Natural killer cell (primary cell): ENCODE measurements at places on chromosomes 4 and X. TPM values are rescaled to one million over a fixed set of nuclear protein-coding genes. Genes with fewer than 3 reads are reported as not detected.

DNA sequence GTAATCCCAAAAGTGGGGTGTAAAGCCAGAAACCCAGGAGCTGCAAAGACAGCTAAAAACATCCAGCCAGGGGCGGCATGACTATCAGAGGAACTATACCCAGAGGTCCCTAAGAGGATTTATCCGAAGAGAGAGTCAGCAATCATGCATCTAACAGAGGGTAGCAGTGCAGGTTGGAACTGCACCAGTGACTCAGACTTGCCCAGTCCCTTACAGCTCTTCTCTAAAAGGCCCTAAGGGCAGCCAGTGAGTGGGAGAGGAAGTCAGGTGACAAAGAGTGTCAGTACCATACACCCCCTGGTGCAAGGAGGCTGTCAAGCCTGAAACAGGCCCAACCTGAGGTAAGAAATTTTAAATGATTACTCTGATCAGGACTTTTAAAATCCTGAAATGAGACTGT lies 88.1 kb downstream of the CAMK2D start:
- peak; percentile 32 for DNase-seq

Gene SMIM10L2A
- total RNA-seq: 0.08 TPM

Gene GIMD1
- not detected for total RNA-seq

- no peak for DNase-seq
Observed at GRCh38 chr4:55183926-55184599, 58.7 kb upstream of the KDR start.

DNA sequence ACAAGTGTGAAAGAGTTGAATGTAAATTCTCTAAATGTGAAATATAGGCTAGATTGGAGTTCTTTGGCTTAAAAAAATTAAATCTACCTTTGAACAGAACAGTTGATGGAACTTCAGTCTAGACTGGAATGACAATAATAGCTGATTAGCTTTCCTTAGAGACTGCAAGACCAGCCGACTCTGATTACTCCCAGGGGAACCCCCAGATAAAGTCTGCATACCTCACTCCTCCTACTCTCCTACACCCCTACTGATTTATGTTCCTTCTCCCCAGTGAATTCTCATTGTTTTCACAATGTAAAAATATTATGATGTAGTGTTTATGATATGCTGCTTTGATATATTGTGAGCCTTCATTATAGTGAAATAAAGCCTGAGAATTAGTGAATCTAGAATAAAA lies 241.3 kb downstream of the CFAP299 start:
- no peak for DNase-seq

- DNase-seq: no peak
Observed at GRCh38 chrX:46036508-46036907, 508.7 kb downstream of the ZNF674 start.

DNA sequence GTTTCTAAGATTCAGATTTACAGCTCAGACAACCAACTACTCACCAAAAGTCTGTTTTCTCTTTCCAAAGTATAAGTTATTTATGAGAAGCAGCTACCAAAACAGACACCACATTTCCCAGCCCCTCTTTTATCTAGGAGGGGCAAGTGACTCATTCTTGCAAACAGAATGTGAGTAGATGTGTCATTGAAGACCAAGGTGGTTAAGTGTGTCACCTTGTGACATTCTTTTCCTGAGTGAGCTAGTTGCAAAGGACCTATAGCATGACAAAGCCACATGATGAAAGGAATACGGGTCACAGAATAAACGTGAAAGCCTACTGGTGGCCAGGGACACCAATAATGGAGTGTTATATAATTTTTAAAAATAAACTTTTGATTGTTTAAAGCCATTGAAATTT lies 50.0 kb downstream of the SLC7A11 start:
- no peak for DNase-seq

Gene RHOH
- 233 TPM for total RNA-seq

DNA sequence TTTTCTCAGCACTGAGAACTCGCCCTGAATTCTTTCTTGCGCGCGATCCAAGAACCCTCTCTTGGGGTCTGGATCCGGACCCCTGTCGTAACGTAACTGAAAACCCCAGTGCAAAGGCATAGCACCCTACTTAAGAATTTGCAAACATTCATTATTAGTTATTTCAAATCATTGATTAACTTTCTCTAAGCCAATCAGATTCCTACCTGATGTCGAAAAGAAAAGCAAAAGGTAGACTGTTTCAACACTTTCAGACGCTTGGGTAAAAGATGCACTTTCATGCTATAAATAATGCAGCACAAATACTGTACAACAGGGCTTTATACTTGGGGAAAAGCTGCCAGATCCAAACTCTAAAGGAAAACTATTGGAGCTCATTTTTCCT lies 817 bp upstream of the WDR19 start:
- DNase-seq: no peak

Gene PNMA3
- 3.1 TPM for total RNA-seq

Gene S100G
- not detected for total RNA-seq

- DNase-seq: no peak
Observed at GRCh38 chrX:131854581-131854980, 168.5 kb upstream of the STK26 start.

DNA sequence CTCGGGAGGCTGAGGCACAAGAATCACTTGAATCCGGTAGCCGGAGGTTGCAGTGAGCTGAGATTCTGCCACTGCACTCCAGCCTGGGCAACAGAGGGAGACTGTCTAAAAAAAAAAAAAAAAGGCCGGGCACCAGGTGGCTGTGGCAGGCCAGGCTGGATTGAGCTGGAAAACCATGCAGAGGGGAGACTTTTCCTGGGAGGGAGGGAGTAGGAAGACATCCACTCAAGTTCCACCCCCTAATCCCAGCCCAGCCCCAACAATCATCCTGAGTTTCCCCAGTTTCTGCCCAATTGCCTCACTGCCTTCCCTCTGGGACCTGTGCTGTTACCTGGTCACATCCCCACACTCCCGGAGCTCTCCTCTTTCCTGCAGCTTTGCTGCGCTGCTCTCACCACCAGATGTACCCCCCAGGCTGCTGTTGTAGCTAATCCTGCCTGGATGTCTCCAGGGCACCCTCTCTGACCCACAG lies 9.0 kb upstream of the TSPYL2 start:
- DNase-seq: no peak

Gene CCDC120
- total RNA-seq: 14.2 TPM

DNA sequence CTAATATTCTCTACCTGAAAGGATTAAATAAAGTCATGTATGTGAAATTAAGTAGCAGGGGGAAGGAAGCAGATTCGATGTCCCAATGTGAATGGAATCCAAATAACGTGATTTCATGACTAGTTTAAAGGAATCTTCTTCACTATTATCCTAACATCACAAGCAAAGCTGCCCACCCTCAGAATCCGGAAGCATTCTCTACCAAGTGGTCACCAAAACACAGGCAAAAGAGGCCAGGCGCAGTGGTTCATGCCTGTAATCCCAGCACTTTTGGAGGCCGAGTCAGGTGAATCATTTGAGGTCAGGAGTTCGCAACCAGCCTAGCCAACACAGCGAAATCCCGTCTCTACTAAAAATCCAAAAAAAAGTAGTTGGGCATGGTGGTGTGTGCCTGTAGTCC lies 212.9 kb downstream of the LDB2 start:
- DNase-seq: no peak

DNA sequence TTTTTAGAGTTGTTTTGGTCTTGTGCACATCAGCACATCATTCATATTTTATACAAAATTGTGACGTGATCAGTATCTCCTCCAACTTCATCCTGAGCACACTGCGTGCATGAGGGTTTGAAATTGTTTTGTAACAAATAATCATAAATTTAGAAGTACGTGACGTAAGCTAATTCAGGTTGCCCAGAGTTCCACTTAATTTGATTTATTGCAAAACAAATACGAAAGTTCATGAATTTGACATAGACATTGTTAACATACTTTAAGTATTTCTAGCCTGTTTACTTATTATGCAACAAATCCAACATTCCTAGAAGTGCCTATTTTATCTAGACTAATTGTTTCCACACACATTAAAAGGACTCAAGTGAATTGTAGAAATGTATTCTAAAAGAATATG lies 48.3 kb downstream of the MAP7D3 start:
- no peak for DNase-seq

DNA sequence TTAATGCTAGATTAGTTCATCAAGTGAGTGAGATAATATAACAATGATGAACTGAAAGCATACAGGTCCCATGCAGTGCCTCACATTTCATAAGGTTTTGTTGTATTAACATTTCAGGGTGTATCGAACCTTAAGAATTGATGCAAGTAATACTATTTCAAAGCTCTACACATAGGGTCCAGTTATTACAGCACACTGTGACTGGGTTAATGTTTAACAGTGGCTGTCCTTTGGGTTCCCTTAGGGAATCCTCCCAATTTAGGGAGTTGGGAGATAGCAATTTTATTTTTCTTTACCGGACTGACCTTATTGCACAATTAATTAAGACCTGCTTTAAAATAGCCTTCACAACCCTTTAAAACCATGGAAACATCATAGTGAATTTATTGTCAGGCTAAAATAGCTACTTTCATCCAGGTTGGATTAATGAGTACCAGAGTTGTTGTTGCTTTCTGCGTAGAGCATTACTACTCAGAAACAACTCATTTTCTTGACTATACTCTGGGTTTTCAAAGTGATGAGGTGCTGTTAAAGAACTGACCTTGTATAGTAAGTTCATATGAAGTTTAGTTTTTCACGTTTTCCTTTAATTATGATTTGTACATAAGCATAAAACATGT lies 134.4 kb downstream of the AKAP4 start:
- DNase-seq: no peak

DNA sequence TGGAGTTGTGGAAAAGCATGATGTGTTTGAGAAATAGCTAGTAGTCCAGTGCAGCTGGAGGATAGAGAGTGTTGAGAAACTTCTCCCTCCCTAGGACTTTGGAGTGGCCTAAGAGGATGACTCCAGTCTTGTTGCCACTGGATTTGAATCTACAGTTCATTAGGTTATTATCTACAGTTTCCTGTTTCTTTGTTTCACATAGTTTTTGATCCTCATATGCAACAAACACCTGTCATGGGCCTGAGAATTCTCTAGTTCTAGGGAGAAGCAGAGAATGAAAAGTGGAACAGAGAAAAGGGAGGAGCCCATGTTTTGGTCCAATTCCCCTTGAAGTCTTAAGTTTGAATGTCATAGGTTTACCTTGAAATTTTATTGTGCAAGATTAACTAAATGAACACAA lies 73.6 kb upstream of the TBC1D9 start:
- DNase-seq: no peak
